AG20443 (cell line): ENCODE measurements at places on chromosomes 7 and 10.

GRCh38 chr10:22805304-22805703 is 90.9 kb upstream of the PIP4K2A start:
- DNase-seq, result peak; percentile 78

GRCh38 chr7:77409739-77410547 is 6.2 kb downstream of the GSAP start:
- peak; percentile 72 for DNase-seq

- DNase-seq, result peak; percentile 57
These were observed 1.3 kb upstream of the GFRA1 start for GRCh38 chr10:116274064-116274904.

DNA sequence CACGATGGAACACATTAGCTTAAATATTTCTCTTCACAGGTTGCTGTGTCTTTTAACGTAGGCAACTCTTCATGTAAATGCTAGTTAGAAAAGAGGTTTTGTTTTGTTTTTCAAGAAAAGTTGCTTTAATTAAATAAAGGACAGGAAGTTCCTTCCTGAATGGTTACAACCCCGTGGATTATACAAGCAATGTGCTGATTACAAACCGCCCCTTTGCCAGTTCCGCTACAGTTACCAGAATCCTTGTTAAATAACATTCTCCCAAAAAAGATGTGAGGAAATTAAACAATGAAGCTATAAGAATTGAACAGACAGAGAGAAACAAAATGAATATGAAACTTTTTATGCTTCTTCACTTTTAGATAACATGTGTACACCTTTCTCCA is 75.1 kb downstream of the LYZL2 start:
- DNase-seq, result no peak

- DNase-seq, result no peak
These were observed 1.5 kb downstream of the HECTD2 start for GRCh38 chr10:91411621-91412020.

DNA sequence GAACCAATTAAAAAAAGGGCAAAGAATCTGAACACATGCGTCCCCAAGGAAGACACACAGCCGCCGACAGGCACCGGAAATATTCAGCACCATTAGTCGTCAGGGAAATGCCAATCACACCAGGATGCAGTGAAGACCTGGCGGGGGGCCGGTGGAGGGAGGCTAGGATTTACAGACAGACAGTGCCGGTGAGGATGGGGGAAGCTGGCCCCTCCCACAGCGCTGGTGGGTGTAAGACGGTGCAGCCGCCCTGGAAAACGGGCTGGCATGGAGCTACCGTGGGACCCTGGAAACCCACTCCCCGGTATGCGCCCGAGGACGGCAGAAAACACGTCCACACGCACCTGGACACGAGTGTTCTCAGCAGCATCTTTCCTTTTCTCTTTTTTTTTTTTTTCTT is 4.8 kb upstream of the ADAP1 start:
- DNase-seq, result no peak

GRCh38 chr7:73918926-73919693 is 58.2 kb downstream of the TMEM270 start:
- peak; percentile 13 for DNase-seq

- no peak for DNase-seq
These were observed 94.5 kb downstream of the COL26A1 start for GRCh38 chr7:101457001-101457750.

- DNase-seq, result no peak
These were observed 818.8 kb upstream of the COBL start for GRCh38 chr7:52135403-52135802.

GRCh38 chr10:128540128-128540762 is 414.0 kb upstream of the MKI67 start:
- no peak for DNase-seq

DNA sequence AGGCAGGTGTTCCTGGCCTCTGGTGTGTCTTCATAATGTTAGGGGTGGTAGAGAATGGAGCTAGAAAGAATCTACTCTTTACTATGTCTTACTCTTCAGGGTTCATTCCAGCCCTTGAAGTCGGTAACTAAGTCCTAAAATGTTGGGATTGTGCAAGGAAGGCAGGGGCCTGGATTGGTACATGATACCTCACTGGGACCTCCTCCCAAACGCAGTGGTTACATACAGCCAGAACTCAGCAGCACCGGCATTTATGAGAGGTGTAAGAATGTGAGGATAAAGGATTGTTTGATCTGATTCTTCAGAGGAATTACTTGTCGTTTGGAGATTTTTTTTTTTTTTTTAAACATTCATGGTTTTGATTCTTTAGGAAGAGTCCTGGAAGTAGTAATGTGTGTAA is 6.9 kb downstream of the COMTD1 start:
- no peak for DNase-seq

DNA sequence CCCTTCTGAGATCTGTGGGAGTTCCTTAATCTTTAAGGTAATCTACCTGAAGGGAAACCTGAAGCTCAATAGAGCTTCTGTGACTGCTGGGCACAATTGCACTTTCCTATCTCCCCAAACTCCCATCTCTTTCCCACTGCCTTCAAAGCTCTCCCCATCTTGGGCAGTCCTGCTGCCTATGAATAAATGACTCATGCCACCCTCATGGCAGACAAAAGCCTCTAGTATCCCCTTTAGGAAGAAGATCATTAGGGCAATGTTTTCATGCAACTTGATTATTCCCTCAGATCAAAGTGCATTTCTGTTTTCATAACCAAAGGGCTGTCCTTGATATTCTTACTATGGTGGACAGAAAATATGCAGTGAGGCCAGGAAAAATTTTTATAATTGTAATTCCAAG is 704.9 kb upstream of the LRRN3 start:
- no peak for DNase-seq

DNA sequence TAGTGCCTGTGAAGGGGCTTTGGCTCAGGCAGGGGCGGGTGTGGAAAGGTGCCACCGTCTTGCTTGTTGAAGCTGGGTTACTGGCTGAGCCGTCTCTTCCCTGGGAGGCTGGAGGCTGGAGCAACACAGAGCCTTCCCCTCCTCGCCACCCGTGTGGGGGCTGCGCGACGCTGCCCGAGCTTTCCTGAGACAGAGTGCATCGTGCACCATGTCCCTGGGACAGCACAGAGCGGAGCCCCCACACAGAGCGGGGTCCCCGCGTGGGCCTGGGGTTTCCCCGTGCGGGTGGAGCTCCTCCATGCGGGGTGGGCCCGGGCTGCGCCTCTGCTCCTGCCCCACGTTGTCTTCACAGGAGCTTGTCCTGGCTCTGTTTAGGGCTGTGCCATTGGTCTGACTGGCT is 69.9 kb downstream of the INPP5A start:
- no peak for DNase-seq

DNA sequence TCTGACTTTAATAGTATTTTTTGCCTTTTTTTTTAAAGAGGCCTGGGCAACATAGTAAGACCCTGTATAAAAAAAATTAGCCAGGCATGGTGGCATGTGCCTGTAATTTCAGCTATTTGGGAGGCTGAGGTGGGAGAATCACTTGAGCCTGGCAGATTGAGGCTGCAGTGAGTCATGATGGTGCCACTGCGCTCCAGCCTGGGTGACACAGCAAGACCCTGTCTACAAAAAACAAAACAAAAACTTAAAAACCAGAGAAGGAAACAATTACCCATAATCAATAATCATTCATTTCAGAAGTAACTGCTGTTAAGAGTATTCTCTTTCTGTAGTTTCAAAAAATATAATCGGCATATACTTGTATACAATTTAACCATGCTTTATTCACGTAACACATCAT is 28.0 kb downstream of the VPS26A start:
- no peak for DNase-seq

GRCh38 chr7:41010418-41010817 is 692.5 kb downstream of the INHBA start:
- DNase-seq, result peak; percentile 47

GRCh38 chr10:127102176-127102575 is 94.2 kb downstream of the INSYN2A start:
- DNase-seq, result no peak

DNA sequence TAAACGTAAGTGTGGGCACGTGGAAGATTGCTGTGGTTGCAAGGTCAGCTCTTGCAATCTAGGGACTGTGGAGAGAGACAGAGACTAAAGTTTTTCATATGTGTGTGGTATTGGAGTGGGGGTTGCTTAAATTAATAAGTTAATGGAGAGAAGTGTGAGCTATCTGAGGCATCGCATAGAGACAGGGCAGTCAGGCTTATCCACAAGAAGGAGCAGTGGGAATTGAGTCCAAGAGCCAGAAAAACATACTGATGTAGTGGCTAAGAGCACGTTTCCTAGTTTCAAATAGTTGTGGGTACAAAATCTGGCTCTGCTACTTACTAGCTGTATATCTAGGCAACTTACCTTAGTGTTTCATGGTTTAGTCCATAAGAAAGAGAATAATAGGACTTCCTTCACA is 65.8 kb downstream of the SORCS3 start:
- DNase-seq, result no peak

DNA sequence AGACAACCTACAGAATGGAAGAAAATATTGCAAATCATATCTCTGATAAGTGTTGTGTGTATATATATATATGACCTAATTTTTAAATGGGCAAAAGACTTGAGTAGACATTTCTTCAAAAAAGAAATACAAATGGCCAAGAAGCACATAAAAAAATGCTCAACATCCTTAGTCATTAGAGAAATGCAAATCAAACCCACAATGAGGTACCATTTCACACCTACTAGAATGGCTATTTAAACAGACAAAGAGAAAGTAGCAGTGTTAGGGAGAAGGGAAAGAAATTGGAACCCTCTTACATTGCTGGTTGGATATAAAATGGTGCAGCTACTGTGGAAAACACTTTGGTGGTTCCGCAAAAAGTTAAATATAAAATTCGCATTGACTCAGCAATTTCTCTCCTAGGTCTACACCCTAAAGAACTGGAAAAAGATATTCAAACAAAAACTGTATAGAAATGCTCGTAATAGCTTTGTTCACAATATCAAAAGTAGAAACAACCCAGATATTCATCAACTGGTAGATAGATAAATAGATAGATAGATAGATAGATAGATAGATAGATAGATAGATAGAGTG is 16.3 kb downstream of the ACSL5 start:
- no peak for DNase-seq

- peak; percentile 62 for DNase-seq
These were observed 19.4 kb upstream of the TNS3 start for GRCh38 chr7:47601119-47601880.

DNA sequence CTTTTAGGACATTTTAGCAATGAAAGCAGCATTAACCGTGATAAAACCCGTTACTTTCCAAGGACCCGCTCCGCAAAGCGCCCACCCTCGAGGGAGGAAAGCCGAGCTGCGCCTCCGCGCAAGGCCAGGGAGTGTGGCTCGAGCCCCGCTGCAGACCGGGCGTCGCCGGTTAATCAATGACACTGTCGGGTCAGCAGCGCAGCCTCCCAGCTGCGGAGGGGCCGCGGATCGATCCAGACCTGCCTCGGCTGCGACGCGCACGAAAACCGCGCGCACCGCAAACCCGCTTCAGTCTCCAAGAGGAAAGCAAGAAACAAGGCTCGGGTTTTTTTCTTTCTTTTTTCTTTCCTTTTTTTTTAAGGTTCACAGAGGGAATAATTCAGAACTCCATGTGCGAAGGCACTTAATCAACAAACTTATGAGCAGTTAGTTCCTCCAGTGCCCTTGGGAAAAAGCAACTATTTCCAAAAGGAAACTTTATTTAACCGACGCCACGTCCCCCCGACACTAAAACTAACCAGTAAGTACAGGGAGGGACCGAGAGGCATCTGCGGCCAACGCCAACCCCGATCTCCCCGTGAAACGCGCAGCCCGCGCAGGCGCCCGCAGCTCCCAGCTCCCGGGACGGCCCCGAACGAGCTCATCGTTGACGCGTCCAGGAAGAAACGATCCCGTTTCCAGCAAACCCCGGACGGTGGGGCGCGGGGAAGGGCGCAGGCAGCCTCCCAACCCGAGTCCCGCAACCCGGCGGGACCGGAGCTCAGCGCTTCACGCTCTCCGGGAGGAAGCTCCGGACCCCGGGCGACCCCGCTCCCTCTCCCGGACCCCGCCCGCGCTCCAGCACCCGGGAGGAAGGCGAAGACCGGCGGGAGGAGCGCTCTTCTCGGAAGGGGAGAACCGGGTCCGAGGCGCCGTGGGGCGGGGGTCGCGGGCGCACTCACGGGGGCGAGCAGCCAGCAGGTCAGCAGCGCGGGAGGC is 598 bp downstream of the VIPR2 start:
- peak; percentile 45 for DNase-seq

DNA sequence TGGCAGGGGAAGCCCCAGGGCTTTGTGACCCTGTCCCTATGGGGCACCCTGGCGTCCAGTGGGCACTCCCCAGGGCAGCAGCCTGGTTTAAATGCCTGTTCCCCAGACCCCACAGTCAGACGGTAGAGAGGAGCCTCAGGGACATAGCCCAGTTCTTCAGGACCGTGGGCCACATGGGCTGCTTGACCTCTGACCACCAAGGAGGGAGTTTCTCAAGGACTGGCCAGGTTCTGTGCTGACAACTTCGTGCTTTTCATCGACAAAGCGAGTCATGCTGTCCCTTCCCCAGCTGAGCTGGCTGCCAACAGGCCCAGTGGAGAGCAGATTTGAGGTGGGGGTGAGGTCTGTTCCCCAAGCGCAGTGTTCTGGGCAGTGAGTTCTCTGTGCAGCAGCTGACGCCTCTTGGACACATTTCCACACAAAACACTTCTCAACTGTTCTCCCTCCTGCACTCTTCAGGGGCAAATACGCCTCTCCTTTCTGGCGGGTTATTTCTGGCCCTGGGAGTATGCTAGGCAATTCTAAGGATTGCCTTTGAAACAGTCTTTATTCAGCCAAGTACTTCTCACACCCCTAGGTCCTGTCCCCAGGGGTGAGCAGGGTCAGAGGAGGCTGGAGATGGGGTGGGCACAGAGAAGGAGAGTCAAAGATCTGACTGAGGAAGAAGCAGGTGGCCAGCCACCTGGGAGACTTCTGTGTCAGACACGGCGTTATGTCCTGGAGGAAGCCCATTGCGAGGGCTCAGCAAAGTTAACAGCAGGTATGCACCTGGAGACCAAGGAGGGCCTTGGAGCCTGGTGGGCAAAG is 57.3 kb upstream of the CAMK2B start:
- DNase-seq, result no peak

- no peak for DNase-seq
These were observed 11.1 kb downstream of the C10orf62 start for GRCh38 chr10:97600616-97601015.

DNA sequence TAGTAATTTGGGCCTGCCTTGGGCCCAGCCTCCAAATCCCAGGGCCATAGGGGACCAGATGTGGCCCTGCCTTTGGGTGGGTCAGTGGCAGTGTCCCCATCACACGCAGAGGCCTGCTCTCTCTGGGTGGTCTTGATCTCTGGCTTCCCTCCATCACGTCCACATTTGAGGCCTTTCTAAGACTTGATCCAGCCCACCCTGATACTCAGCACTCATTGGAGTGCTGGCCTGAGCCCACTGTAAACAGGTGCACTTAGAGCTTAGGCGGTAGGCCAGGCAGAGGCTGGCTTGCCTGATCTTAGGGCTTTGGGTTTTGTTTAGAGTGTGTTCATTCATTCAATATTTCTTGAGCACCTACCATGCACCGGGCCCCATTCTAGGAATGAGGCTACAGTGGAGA is 52.6 kb downstream of the TBATA start:
- no peak for DNase-seq

DNA sequence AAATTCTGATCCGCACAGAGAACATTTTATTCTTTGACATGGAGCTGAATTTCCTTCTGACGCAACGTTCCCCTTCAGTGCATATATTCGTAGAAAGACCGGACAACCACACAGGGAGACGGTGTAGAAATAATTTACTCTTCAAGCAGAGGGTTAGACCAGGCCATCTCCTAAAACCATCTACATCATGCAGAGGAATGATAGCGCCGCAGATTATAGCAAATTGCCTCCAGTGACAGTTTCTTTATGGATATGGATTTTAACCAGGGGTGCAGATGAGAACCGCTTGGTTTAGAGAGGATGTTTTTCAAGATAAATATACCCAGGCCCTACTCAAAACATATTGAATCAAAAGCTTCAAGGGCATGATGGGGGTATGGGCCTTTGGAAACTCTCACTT is 759.3 kb upstream of the AUTS2 start:
- no peak for DNase-seq
